Kasumi-1 (cell line): ENCODE measurements at places on chromosomes 3 and 15.

DNA sequence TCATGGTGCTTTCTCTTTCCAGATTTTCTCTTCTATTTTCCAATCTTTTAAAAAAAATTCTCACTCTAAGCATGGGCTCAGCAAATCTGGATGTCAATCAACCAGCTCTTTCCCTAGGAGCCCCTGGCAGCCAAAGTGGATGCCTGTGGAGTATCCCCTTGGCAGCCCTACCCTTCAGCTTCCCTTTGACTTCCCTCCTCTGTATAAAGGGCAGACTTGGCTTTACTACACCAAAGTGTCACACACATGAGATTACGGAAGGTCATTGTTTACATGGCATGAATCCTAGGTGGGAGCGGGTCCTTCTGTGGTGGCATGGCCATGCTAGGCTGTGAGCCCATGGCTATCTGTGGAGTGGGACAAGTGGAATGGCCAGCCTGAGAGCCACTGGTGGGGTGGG, 379.9 kb downstream of the GABRB3 start:
- DNase-seq, result no peak

GRCh38 chr15:67505675-67506572, 15.0 kb upstream of the C15orf61 start:
- DNase-seq, result peak; percentile 13

DNA sequence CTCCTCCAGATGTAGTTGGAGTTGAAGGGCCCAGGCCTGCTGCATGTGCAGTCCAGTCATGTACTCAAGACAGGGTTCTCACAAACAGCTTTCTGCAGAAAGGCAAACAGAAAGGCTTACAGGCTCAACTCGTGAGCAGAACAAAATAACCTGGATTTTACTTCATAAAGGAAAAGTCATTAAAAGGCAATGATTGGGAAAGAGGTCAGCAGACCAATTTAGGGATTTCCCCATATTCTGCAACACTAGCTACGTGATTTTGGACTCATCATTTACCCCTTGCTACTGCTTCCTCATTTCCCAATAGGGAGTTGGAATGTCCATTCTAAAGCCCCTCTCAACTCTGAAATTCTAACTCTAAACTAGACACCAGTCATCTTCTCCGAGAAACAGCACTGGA, 18.1 kb downstream of the METTL6 start:
- no peak for DNase-seq

- no peak for DNase-seq
Measured at GRCh38 chr15:42152921-42153698, 3.3 kb downstream of the PLA2G4F start.

- DNase-seq, result peak; percentile 19
Measured at GRCh38 chr15:66651198-66651597, 50.8 kb upstream of the SMAD6 start.

DNA sequence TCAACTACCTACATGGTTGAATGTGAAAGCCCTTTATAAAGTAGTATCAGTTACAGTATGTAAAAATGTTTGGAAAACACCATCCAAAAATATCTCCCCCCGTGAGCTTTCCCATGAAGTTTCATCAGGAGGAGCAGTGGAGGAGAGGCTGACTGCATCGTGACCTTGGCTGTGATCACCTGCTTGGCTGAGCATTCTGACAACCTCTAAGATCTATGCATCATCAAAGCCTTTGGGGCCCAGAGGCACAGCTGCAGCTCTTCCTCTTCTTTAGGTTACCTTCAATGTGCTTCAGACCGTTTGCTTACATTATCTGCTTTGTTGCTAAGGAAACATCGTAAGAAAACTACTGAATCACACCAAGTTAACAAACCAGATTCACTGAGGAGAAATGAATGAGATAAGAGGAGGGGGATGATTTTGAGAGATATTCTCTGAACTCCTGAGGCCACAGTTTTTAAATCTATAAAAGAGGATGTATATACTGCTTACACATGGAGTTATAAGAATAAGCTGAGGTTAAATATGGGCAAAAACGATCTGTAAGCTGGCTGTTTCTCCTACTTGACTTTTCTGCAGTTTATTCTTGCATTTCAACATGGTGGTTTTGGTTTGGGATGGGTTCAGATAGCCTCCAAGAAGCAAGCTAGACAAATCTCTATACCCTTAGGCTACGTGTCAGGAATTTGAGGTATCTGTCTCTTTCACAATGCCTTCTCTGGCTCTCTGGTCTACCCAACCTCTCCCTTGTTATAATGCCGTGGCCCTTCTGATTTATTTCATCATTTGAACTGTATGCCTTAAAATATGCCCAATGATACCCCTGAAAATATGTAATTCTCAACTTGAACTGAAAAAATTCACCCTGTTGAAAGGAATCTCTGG, 4.0 kb downstream of the GCSAM start:
- no peak for DNase-seq

GRCh38 chr3:18446149-18446825, 21.1 kb upstream of the SATB1 start:
- peak; percentile 64 for DNase-seq

- DNase-seq, result no peak
Measured at GRCh38 chr3:15505479-15506165, 15.9 kb downstream of the COLQ start.

DNA sequence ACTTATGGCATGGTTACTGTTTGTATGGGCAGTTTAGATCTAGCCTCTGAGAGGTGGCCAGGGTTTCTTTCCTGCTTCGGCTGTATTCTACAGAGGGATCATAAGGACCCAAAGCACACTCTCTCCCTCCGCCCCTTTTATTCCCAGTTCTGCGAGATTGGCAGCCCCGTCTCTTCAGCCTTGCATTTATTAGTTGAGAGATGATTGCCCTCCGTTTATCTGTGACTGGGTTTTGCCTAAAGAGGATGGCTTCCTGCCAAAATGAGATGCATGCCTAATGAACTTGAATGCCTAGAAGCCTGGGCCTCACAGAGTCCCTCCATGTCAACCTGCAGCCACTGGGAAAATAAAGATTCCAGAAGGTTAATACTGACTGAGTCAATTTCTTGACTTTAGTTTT, 97.1 kb upstream of the CHL1 start:
- DNase-seq, result no peak

DNA sequence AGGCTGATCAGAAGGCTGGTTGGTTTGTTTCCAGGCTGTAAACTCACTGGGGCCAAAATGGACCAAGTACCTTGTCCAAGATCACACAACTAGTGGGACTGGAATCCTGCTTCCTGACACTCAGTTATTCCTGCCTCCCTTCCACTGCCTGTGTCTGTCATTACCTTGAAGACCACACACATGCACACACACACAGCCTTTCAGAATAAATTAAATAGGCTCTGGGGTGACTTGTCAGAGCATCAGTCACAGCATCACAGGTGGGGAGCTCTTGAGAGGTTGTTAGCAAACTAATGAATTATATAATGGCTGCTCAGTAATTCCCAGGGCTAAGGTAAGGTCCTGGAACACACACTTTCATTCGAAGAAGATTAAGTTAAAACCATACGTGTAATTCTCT, 231.8 kb downstream of the UACA start:
- DNase-seq, result no peak

DNA sequence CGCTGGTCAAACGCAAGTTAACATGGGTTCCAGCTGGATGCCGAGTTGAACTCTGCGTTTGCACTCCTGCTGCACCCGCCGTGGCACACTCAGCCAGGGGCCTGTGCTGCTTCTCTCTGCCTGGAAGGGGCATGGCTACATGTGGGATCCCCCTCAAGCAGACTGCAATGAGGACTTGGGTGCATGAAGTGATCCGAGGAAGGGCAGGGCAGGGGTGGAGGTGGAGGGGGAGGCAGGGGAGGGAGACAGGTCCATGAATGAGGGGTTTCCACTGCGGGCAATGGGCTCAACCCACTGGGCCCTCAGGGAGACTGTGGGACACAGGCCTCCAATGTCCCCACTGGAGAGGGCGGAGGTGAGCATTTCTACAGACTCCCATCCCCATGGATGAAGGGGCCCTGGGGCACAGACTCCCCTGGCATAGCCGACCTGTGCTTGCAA, 141.6 kb upstream of the MEF2A start:
- DNase-seq, result no peak

- no peak for DNase-seq
Measured at GRCh38 chr15:92892201-92892555, 7.9 kb upstream of the CHD2 start.

DNA sequence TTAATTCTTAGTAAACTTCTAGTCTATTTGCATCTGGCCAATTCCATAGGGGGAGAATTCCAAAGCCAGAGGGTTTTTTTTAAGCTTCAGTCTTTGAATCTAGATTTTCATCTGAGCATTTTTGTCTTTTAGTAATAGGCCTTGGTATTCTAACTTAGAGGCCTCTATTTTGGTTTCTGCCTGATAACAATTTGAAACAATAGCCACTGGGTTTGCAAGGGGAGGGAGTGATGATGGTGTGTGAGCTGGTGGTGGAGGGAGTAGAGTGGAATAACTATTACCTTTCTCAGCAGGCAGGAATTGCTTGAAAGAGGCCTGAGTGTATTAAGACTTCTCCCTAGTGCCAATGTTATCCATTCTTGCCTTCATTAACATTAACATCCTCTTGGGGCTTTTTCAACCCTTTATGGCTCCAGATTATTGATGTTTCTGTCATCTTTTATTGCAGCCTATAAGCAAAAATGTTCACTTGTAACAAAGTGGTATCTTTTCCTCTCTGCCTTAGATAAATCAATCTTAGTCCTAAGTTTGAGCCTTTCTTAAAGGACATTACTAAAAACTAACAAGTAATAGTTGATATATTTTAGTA, 26.5 kb upstream of the TCF12 start:
- no peak for DNase-seq

GRCh38 chr3:46884929-46885328, 7.4 kb downstream of the PTH1R start:
- no peak for DNase-seq

GRCh38 chr15:90609242-90610180, 79.8 kb downstream of the CRTC3 start:
- DNase-seq, result no peak

DNA sequence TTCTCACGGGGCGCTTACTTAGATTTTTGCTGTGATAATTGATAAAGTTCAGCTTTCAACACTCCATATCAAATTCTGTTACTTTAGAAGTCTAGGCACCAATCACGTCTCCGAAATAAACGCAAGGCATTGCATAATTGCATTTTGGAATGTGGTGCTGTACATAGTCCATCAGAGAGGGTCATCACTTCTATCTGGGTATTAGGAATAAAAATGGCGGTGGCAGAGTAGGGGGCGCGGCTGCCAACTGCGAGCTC, 365 bp upstream of the UQCC5 start:
- no peak for DNase-seq

DNA sequence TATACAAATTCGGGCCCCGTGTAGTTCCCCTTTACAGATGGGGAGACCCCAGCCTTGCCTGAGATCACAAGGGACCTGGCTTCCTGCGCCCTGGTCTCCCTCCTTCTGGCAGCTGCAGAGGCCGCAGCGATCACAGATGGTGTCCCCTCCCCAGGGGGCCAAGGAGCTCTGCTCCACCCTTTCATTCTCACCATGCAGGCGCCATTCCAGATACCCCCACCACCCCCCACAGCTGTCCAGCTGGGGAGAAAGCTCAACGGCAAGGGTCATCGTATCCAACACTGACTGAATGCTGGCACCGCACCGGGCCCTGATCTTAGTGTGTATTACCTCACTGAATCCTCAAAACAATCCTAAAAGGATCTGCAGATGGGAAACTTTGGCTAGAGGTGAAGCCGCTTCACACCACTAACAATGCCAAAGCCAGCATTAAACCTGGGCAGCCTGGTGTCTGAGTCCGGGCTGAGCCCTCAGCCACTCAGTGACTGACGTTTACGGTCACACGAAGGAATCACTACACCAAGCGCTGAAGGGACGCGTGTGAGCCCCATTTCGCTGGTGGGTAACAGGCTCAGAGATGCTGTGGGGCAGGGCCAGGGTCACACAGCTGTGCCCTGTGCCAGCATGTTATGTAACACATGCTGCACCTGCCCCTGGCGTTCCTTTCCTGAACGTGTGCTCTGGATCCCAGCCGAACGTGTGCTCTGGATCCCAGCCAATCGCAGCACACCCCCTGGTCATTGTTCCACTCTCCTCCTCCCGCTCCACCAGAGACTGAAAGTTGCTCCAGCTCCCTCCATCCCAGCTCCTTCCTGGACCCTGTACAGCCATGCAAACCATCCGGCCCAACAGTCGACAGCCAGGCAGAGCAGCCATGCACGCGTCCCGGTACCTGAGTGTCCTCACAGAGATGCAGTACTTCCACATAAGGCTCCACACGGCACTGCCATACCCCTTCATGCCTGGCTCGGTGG, 51.8 kb downstream of the IQSEC1 start:
- DNase-seq, result no peak

GRCh38 chr3:110397115-110397514, 674.5 kb upstream of the NECTIN3 start:
- DNase-seq, result no peak

DNA sequence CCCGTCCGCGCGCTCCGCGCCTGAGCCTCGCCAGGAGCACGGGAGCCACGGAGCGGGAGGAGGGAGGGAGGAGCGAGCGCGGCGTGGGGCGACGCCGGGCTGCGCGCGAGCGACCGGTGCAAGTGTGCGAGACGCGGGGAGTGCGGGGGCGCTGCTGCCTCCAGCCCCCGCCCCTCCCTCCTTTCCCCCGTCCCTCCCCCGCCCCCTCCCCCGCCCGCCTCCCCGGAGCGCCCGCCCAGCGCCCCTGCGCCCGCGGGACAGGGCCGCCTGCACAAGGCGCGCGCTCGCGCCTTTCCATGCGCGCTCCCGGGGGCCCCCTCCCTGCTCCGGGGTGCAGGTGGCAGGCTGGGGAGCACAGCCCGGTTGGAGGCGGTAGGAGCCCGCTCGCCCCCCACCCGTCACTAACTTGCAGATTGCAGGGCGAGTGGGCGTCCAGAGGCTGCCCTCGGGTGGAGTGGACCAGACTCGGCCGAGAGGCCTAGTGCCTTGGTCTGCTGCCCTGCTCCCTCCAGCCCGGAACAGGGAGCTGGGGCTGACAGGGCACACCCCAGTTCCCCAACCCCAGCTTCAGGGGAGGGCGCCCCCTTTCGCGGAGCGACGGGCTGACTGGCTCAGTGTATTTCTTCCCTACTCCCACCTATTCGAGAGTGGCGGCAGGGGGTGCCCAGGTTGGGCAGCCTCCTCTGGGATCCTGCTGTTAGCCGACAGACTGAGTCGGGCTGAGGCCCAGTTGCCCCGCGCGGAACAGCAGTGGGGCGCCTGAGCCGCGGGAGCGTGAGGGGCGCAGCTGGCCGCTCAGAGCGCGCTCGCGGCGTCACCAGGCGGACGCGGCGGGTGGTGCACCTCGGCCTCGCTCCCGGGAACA, at the start of gene WNT7A:
Gene WNT7A, minus strand, starts transcription at position 126 of the 865 bp plus-strand sequence. CDS start 255 bp downstream, outside the sequence.
- DNase-seq, result peak; percentile 7

DNA sequence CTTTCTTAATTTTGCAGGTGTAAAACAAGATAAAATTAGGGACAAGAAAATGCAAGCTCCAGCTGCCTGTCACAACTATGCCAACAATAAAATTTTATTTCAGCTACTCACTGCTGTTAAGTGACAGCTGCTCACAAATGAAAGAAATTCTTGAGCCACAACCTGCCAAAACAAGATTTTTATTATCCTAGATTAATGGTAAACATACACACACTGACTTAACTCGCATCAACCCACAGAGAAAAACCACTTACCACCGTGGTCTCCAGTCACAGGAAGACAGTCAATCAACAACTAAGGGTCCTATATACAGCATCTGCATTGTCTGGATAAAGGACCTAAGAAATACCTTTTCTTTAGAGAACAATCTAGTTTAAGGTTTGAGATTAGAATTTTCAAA, 31.3 kb downstream of the EFL1 start:
- no peak for DNase-seq
